ENCODE measurements at places on chromosomes 5 and 9.

DNA sequence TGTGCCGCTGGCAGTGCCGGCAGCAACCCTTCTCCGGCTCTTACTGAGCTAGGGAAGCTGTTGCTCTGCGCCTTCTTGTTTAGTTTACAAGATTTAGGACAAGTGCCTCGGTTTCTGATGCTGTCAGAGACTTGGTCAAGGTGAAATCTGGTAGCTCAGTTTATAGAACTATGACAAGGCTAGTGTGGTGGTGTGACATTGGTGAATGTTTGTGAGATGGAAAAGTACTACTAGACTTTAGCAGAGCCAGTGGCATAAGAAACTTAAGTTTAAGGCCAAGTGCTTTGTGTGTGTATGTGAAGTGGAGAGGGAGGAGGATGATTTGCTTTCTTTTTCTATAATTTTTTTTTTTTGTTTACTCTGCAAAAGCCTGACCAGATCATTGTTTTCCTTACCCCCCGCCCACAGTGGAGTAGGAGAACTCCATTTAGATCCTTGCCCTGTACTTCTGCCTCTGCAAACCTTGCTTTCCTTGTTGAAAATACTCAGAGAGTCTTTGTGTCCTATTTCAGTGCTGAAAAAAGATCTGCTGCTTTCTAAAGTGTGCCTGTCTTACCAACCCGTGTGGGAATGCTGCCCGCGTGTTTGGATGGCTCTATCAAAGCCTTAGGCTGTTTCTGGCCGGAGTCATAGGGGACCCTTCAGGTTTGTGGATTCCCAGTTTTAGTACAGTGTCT lies 75.9 kb downstream of the TRIO start:
- no peak for DNase-seq

DNA sequence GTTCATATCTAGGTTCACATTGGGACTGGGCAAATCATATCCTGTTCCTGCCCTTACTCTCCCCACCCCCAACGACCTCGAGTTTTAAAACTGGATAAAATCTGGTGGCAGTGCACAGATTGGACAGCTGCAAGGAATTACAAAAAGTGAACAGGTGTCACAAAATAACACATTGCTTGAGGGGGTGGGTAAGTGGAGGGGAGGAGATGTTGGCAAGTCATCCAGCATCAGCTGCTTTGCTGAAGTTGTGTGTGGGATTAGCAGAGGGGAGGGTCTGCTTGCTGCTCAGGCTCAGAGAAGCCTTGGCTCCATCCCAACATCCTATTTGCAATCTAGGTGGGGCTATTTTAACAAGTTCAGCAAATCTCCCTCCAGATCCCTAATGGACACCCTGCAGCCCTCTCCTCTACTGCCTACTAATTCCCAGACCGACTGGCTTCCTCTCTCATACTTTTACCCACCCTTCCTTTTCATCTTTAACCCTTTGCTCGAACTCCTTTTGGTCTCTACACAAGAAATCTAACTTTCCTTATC lies 39.8 kb upstream of the SLC24A2 start:
- DNase-seq = no peak

GRCh38 chr5:68067291-68067690 lies 148.3 kb upstream of the PIK3R1 start:
- no peak for DNase-seq

DNA sequence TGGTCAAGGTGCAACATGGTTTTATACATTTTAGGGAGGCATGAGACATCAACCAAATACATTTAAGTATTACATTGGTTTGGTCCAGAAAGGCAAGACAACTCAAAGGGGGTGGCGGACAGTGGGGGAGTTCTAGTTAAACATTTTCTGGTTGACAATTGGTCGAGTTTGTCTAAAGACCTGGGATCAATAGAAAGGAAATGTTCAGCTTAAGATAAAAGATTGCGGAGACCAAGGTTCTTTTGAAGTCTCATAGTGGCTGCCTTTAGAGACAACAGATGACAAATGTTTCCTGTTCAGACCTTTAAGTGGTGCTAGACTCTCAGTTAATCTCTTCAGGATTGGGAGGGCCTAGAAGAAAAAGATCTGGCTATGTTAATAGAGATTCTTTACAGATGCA lies 47.7 kb upstream of the TTC39B start:
- DNase-seq = no peak

DNA sequence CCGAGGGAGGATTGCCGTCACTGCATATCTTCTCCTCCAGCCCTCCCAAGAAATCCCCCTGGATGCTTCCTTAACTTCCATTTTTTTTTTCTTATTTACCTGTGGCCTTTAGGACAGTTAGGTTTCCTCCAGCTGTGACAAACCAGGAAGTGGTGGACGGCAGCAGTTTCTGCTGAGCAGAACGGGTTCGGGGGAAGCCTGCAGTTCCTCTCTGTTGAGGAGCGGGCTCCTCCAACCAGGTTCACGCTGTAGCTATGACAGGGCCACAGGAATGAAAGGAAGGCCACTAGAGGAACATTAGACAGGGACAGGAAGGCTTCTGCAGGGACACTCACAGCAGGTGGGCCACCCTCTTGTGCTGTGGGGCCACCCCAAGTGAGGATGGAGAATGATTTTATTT lies 76.7 kb upstream of the SYK start:
- DNase-seq = no peak
